Thyroid gland (tissue), 4 donors: ENCODE measurements at places on chromosomes 7 and 10.

- H3K4me1 ChIP-seq: no peaks in the 10 kb centered on the region
- no peak overlapping the region for H3K27ac ChIP-seq
- no peaks in the 10 kb centered on the region for H3K36me3 ChIP-seq
- DNase-seq: peak; percentile 79
Observed at GRCh38 chr7:138752518-138753149, 45.2 kb upstream of the TMEM213 start.

DNA sequence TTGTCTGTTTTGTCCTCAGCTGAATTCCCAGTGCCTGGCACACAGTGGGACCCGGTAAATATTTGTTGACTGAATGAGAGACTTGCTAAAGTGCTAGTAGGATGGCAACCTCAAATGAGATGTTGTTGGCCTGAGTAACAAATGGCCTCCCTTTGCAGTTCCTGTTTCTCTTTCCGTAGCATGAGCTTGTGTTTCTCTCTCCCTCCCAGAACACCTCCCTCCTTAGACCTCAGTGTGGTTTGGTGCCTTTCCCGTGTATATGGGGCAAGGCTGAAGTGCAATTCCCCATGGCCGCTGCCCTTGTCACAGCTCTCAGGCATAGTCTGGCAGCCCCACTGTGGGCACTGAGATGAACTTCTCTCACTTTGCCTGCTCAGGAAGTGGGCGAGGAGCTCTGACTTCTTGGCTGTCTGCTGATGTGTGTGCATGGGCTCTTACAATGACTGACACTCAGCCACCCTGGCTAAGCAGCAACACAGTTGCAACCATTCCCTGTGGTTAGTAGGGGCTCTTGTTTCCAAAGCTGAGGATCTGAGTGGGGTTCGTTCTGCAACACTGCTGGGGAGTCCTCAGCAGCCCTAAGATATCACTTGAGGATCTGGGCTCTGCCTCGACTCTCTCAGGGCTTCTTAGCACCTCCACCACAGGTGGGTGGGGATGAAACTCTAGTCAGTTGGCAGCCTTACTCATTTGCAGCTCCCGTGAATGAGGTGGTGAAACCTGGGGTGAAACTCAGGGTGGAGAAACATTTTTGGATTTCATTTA lies 136.1 kb downstream of the ICA1 start:
- H3K27me3 ChIP-seq: no peaks in the 10 kb centered on the region
- H3K4me3 ChIP-seq: no peak overlapping the region
- H3K36me3 ChIP-seq: no peaks in the 10 kb centered on the region
- DNase-seq: peak; percentile 9
- no peaks in the 10 kb centered on the region for H3K4me1 ChIP-seq

- H3K4me3 ChIP-seq: no peak overlapping the region
- H3K36me3 ChIP-seq: peaks cover 6% of the 10 kb centered on the region
- no peaks in the 10 kb centered on the region for H3K4me1 ChIP-seq
- no peaks in the 10 kb centered on the region for H3K27me3 ChIP-seq
Observed at GRCh38 chr7:45065031-45065995, 23.5 kb downstream of the NACAD start.

GRCh38 chr7:131921016-131921415 lies 364.6 kb upstream of the PODXL start:
- H3K27ac ChIP-seq: no peak overlapping the region
- no peaks in the 10 kb centered on the region for H3K4me1 ChIP-seq
- DNase-seq: no peak
- H3K4me3 ChIP-seq: no peak overlapping the region

GRCh38 chr7:84136336-84136735 lies 58.3 kb downstream of the SEMA3A start:
- H3K4me3 ChIP-seq: no peak overlapping the region
- no peaks in the 10 kb centered on the region for H3K36me3 ChIP-seq
- no peaks in the 10 kb centered on the region for H3K4me1 ChIP-seq
- H3K27me3 ChIP-seq: no peaks in the 10 kb centered on the region
- DNase-seq: no peak
- H3K27ac ChIP-seq: no peak overlapping the region

DNA sequence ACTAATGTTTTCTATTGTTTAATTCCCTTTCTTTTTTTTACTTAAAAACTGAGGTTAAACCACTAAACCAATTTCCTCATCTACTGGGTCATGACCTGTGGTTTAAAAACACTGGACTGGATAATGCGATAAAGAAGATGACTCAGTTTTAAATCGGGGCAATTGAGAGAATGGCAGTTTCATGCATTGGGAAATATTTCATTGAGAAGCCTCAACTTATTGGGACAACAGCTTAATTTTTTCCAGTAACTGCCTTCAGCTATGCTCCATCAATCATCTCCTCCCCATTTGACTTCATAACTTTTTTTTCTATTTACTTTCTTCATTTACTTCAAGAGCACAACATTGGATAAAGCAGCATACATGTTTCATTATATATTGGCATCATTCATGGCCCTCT lies 61.8 kb upstream of the MET start:
- no peaks in the 10 kb centered on the region for H3K27me3 ChIP-seq
- no peak for DNase-seq
- H3K27ac ChIP-seq: no peak overlapping the region
- no peak overlapping the region for H3K4me3 ChIP-seq
- H3K4me1 ChIP-seq: peaks cover 7% of the 10 kb centered on the region
- H3K36me3 ChIP-seq: no peaks in the 10 kb centered on the region

- no peaks in the 10 kb centered on the region for H3K36me3 ChIP-seq
- H3K4me3 ChIP-seq: no peak overlapping the region
- no peaks in the 10 kb centered on the region for H3K4me1 ChIP-seq
Observed at GRCh38 chr7:12133865-12134264, 77.2 kb upstream of the TMEM106B start.

DNA sequence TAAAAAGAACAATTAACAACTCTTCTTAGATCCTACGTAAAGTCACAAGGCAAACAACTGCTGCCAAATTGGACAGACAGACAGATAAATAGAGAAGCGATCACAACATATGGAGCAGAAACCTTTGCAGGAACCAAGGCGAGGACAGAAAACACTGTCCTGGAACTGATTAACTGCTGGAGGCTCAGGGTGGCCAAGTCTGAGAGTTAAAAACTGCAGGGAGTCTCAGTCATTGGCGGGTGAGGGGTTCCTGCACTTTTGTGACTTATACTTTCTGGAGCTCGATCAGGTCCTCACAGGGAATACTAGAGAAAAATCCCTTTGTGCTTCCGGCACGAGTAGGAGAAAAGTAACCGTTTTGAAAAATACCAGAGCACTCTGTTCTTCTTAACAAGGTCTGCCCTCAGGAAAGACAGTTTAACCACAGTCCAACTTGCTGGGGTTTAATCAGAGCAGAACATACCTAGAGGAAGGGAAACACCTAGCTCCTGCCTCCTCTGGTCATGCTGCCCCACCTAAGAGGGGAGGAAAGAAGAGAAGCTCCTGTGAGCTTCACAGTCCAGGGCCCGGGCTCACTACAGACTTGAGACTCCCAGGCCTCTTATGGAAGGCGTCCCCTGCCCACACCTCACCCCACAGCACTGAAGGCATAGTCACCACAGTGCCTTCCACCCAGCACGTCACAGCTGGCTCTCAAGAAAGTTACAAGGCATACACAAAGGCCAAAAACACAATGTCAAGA lies 74.9 kb downstream of the LARP4B start:
- DNase-seq: no peak
- H3K27me3 ChIP-seq: no peaks in the 10 kb centered on the region
- H3K4me3 ChIP-seq: no peak overlapping the region
- peaks cover 7% of the 10 kb centered on the region for H3K36me3 ChIP-seq
- peak overlapping the region; percentile 62 for H3K27ac ChIP-seq

DNA sequence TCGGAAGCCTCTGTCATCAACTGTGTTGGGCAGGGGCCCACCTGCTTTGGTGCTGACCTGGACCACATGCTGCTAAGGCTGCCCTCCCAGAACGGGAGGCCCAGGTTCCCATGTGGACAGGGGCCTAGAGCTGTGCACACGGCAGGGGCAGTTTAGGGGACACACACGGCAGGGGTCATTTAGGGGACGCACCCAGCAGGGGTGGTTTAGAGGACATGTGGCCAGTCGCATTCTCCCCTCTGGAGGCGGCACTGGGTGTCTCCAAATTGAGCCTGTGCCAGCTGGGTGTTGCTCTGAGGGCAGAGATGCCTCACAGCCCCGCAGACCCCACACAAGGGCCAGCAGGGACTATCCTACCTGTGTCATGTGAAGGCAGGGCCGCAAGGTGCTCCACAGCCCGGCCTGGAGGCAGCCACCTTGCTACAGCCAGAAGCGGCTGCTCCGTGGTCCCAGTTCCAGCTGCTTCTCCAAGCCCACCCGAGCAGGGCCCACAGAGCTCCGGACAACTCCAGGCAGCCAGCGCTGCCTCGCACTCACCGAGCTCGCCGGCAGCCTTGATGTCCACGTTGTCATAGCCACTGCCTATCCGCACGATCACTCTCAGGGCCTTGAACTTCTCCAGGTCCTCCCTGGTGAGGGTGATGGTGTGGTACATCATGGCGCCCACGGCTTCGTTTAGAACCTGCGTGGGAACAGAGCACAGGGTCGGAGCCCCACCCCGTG lies 60.7 kb downstream of the ZRANB1 start:
- H3K4me1 ChIP-seq: no peaks in the 10 kb centered on the region
- DNase-seq: no peak
- no peak overlapping the region for H3K27ac ChIP-seq
- H3K36me3 ChIP-seq: peaks cover 47% of the 10 kb centered on the region

GRCh38 chr10:3772361-3773171 lies 12.4 kb downstream of the KLF6 start:
- peaks cover 15% of the 10 kb centered on the region for H3K4me1 ChIP-seq
- H3K27me3 ChIP-seq: no peaks in the 10 kb centered on the region
- DNase-seq: no peak
- peaks cover 12% of the 10 kb centered on the region for H3K36me3 ChIP-seq

DNA sequence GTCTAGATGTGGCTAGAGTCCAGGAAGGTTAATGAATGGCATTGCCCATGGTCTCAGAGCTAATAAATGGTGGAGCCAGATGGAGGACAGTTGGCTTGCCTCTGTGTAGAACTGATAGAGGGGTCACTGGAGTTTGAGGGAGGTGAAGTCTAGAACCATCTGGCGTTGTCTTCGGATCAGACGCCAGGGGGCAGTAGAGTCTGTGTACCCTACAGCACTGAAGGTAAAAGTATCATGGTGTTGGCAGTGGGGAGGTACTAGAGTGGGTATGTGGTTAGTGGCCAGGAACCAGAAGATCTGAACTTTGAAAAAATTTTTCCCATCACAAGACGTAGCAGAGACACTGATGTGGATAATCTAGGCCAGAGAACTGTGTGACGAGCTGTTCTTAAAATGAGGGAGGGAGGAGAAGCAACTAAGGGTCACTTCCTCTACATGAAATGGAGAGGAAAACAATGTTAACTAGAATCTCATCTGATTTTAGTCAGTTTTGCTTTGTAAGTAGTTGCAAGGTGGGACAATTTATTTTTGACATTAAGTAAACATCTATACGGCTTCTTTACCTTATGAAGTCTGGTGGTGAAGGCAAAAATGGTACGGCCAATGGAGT lies 227.9 kb upstream of the PRSS58 start:
- no peaks in the 10 kb centered on the region for H3K4me1 ChIP-seq
- no peak for DNase-seq
- no peaks in the 10 kb centered on the region for H3K36me3 ChIP-seq
- H3K4me3 ChIP-seq: no peak overlapping the region
- no peaks in the 10 kb centered on the region for H3K27me3 ChIP-seq
- no peak overlapping the region for H3K27ac ChIP-seq

DNA sequence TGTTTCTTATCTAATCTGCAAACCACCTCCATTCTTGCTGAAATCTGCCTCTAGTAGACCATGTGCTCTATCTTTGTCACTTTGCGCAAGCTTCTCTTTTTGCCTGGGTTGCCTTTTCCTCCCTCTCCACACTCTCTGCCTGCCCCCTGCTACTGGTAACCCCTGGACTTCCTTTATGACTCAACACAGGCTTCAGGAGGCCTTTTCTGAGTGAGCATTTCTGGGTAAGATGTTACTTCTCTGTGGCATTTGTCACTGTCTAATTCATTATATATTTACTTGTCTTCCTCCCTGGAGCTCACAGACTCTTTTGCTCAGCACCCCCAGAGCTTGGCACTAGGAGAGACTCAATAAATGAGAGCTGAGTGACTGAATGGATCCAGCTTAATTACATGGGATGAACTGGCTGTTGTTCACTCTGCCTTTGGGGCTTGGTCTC lies 8.4 kb downstream of the GOLGA7B start:
- H3K4me3 ChIP-seq: no peak overlapping the region
- no peak for DNase-seq
- H3K27me3 ChIP-seq: no peaks in the 10 kb centered on the region
- H3K4me1 ChIP-seq: no peaks in the 10 kb centered on the region

GRCh38 chr7:106277976-106278375 lies 6.8 kb downstream of the NAMPT start:
- no peaks in the 10 kb centered on the region for H3K4me1 ChIP-seq
- no peak overlapping the region for H3K27ac ChIP-seq
- no peak for DNase-seq
- H3K36me3 ChIP-seq: no peaks in the 10 kb centered on the region
- H3K4me3 ChIP-seq: no peak overlapping the region
- H3K27me3 ChIP-seq: no peaks in the 10 kb centered on the region

DNA sequence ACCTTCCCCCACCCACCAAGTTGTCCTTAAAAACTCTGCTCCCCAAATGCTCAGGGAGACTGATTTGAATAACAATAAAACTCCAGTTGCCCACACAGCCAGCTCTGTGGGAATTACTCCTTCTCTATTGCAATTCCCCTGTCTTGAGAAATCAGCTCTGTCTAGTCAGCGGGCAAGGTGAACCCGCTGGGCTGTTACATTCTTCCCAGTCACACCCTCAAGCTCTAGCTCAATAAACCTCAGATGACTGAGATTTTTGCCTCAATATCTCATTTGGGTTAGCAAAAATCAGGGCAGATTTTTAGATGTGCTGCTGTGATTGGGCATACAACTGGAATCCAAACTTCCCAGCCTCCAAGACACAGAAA lies 32.9 kb downstream of the SVOPL start:
- H3K27ac ChIP-seq: no peak overlapping the region
- no peaks in the 10 kb centered on the region for H3K36me3 ChIP-seq
- DNase-seq: no peak
- no peak overlapping the region for H3K4me3 ChIP-seq
- no peaks in the 10 kb centered on the region for H3K4me1 ChIP-seq

GRCh38 chr10:5888843-5889623 lies 660 bp downstream of the ANKRD16 start:
- H3K27me3 ChIP-seq: no peaks in the 10 kb centered on the region
- peak overlapping the region; percentile 96 for H3K4me3 ChIP-seq
- no peak overlapping the region for H3K27ac ChIP-seq
- H3K36me3 ChIP-seq: peaks cover 11% of the 10 kb centered on the region
- DNase-seq: peak; percentile 42
- H3K4me1 ChIP-seq: peaks cover 23% of the 10 kb centered on the region

- no peak overlapping the region for H3K4me3 ChIP-seq
- no peaks in the 10 kb centered on the region for H3K4me1 ChIP-seq
- no peaks in the 10 kb centered on the region for H3K36me3 ChIP-seq
- no peak overlapping the region for H3K27ac ChIP-seq
- H3K27me3 ChIP-seq: no peaks in the 10 kb centered on the region
Observed at GRCh38 chr7:116185956-116186355, 24.4 kb upstream of the TES start.
